ENCODE measurements at places on chromosomes 6 and 20.

DNA sequence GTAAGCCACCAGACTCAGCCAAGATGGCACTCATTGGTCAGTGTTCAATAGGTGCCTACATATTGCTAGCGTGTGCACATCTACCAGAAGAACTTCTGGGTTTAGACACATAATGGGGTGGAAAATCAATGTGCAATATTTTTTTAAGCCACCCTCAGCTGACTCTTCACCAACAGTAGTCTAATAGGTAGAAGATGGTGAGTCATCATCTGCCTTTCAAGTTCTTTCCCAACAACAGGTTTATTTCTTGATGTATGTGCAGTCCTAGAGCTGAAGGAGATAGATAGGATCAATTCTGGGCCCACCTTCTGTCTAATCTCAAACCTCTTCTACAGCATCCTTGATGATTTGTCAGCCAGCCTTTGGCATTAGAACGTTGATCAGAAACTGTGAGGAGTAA, 41.3 kb downstream of the IRAK1BP1 start:
- no peak for DNase-seq

DNA sequence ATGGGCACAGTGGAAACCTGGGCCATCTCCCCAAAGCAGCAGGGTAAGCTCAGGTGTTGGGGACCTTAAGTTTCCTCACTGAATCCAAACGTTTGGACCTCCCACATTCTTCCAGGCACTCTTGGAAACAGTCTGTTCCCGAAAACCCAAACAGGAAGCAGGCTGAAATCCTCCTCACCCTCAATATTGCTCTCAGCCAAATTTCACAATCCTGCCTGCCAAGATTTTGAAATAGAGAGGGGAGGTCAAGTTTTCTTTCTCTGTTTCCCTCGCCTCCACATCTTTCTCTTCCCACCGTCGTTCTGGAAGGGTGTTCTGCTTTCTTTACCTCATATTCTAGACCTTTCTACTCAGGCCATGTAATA, 392.0 kb upstream of the SASH1 start:
- no peak for DNase-seq

DNA sequence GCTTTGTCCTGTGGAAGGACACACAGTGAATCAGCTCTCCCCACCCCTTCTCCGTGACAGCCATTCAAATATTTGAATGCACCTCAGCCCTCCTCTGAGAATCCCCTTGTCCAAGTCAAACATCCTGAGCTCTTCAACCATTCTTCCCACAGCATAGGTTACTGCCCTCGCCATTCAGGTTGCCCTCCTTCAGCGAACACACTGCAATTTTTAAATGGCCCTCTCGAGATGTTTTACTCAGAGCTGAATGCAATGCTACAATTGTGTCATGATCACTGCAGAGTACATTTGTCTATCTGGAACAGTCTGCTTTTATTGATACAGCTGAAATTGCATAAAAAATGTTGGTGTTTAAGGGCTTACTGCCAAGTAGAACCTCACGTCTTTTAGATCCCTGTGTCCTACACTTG, 48.9 kb downstream of the SLC2A12 start:
- peak; percentile 7 for DNase-seq

GRCh38 chr6:54084231-54084630, 27.0 kb upstream of the MLIP start:
- peak; percentile 36 for DNase-seq
